GF-D8 (cell line): ENCODE measurements at places on chromosomes 2 and 18.

DNA sequence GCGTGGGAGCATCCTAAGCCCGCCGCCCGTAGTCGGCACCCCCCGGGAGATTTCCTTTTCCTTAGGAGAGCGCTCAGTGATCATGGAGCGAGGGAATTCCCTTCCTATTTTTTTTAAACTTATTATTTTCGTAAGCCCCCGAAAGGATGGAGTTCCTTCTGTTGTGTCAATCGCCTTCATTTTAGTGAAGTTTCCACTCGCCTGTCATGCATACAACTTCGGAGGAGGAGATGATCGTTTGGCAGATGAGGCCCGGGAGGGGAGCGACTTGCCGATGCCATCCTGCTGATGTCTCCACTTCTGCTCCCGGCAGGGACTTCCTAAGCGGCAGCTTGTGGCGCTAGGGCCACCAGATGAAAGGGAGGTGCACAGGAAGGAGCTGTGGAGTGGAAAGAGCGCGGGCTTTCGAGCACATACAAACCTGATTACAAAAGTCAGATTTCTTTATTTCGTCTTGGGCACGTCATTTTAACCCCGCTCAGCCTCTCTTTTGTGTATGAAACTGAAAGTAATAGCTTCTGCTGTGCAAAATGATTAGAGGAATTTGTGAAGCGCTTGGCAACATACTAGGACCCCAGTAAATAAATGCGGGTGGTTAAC is at the start of gene ADGRF3:
Gene ADGRF3, minus strand, starts transcription at position 336 of the 600 bp plus-strand sequence. CDS start 555 bp downstream, outside the sequence.
- DNase-seq, result peak; percentile 62

- DNase-seq, result no peak
Observed at GRCh38 chr2:192072778-192073177, 122.0 kb downstream of the TMEFF2 start.

GRCh38 chr18:44737623-44738022 is 56.9 kb downstream of the SETBP1 start:
- no peak for DNase-seq

GRCh38 chr2:138390316-138390945 is 111.1 kb upstream of the SPOPL start:
- DNase-seq, result no peak

DNA sequence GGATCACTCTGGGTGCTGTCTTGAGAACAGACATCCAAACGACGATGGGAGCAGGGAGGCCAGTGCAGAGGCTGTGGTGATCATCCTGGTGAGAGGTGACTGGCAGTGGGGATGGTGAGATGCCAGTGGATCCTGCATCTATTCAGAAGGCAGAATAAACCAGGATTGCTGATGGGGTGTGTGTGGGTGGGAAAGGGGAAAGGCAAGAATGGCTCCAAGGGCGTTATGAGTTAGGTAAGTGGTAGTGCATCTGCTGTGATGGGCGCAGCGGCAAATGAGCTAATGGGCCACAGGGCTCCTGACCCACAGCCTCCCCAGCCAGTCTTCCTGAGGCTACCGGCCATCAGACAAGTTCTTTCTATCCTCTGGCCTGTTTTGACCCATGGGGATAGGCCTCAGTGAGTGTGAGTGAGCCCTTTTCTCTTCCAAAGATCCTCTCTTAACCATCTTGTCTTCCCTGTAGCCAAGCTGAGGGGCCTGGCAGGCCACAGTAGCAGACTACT is 29.6 kb downstream of the SERTAD2 start:
- DNase-seq, result no peak
